ENCODE measurements at places on chromosomes 16 and 17. TPM values are rescaled to one million over a fixed set of nuclear protein-coding genes. Genes with fewer than 3 reads are reported as not detected.
A peak's percentile ranks its signal among the peaks of the same experiment; 100 is the strongest.

DNA sequence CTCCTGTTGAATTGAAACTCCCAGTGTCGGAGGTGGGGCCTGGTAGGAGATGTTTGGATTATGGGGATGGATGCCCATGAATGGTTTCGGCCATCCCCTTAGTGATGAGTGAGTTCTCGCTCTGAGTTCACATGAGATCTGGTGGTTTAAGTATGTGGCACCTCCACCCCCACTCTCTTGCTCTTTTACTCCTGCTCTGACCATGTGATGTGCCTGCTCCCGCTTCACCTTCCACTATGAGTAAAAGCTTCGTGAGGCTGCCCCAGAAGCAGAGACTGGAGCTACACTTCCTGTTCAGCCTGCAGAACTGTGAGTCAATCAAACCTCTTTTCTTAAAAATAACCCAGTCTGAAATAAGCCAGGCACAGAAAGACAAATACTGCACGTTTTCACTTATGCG, 512.4 kb downstream of the HS3ST4 start:
- no peaks in the 10 kb centered on the region for H3K36me3 ChIP-seq
- H3K4me3 ChIP-seq: no peak overlapping the region
- H3K4me1 ChIP-seq: no peaks in the 10 kb centered on the region
- no peaks in the 10 kb centered on the region for H3K27me3 ChIP-seq

TMEM98 gene
- 68.8 TPM for total RNA-seq

NME3 gene
- total RNA-seq: 62.9 TPM

DNA sequence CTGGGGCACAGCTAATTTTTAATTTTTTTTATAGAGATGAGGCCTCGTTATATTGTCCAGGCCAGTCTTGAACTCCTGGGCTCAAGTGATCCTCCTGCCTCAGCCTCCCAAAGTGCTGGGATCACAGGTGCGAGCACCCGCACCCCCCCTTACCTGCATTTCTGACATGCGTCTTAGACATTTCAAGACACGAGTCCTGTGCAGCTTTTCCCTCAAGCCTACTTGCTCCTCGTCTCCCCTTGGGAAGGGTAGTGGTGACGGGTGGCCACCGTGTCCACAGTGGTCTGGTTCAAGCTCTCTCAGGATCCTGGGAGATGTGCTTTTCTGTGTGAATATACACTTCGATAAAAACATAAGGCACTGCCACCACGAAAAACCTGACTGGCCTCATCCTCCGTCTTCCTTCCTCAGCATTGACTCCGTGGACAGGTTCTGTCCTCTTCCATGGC, 9.6 kb downstream of the CANT1 start:
- no peaks in the 10 kb centered on the region for H3K27me3 ChIP-seq
- DNase-seq: no peak
- H3K36me3 ChIP-seq: peaks cover 8% of the 10 kb centered on the region
- no peak overlapping the region for H3K27ac ChIP-seq
- H3K4me3 ChIP-seq: no peak overlapping the region
- no peaks in the 10 kb centered on the region for H3K4me1 ChIP-seq

GRCh38 chr17:41446806-41447205, 6.0 kb upstream of the KRT38 start:
- H3K36me3 ChIP-seq: peaks cover 3% of the 10 kb centered on the region
- no peak overlapping the region for H3K4me3 ChIP-seq
- H3K4me1 ChIP-seq: peaks cover 4% of the 10 kb centered on the region
- H3K27me3 ChIP-seq: peaks cover 18% of the 10 kb centered on the region
- H3K27ac ChIP-seq: no peak overlapping the region
- DNase-seq: no peak

- no peak overlapping the region for H3K27ac ChIP-seq
- H3K27me3 ChIP-seq: peaks cover 57% of the 10 kb centered on the region
- no peak overlapping the region for H3K4me3 ChIP-seq
- no peaks in the 10 kb centered on the region for H3K36me3 ChIP-seq
- DNase-seq: no peak
- peaks cover 24% of the 10 kb centered on the region for H3K4me1 ChIP-seq
Measured at GRCh38 chr17:32264823-32265191, 825 bp upstream of the RHBDL3 start.

DNA sequence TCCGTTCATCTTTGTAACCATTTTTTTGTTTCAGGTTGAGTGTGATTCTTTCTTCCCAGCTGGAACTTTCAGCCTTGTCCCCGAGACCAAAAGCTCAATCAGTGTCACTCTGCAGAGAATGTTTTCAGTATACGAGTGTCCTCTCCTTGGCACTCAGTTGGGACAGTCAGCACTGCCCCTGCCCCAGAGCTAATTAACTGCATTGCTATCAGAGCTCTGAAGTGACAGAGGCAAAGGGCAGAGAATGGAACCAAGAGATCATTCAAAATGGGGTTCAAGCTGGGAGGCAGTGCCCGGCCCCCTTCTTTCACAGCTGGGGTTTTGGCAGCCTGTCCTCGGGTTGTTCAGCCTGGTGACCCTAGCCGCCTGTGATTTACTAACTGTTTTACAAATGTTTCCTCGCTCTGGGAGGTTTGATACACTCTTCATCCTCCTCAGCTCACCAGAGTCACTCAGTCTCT, 195.9 kb upstream of the TBX2 start:
- no peaks in the 10 kb centered on the region for H3K27me3 ChIP-seq
- no peak overlapping the region for H3K4me3 ChIP-seq
- DNase-seq: no peak
- no peaks in the 10 kb centered on the region for H3K36me3 ChIP-seq
- H3K27ac ChIP-seq: peak overlapping the region; percentile 45

- no peak for DNase-seq
- H3K4me3 ChIP-seq: no peak overlapping the region
- no peaks in the 10 kb centered on the region for H3K27me3 ChIP-seq
- H3K27ac ChIP-seq: peak overlapping the region; percentile 77
Measured at GRCh38 chr17:38917259-38917658, 8.2 kb upstream of the LASP1NB start.

PIMREG gene
- 7.4 TPM for total RNA-seq

MYH8 gene
- total RNA-seq: not detected

- DNase-seq: no peak
- no peaks in the 10 kb centered on the region for H3K27me3 ChIP-seq
- no peaks in the 10 kb centered on the region for H3K36me3 ChIP-seq
- no peak overlapping the region for H3K4me3 ChIP-seq
Measured at GRCh38 chr16:12239226-12239625, 262.7 kb downstream of the SNX29 start.

CRHR1 gene
- total RNA-seq: not detected

DNASE1L2 gene
- total RNA-seq: 1.2 TPM

- H3K4me1 ChIP-seq: peaks cover 5% of the 10 kb centered on the region
- H3K27ac ChIP-seq: no peak overlapping the region
- H3K4me3 ChIP-seq: no peak overlapping the region
- H3K27me3 ChIP-seq: no peaks in the 10 kb centered on the region
Measured at GRCh38 chr17:72471296-72471695, 350.5 kb downstream of the SOX9 start.

KRT12 gene
- not detected for total RNA-seq

SNAI3 gene
- not detected for total RNA-seq

DNA sequence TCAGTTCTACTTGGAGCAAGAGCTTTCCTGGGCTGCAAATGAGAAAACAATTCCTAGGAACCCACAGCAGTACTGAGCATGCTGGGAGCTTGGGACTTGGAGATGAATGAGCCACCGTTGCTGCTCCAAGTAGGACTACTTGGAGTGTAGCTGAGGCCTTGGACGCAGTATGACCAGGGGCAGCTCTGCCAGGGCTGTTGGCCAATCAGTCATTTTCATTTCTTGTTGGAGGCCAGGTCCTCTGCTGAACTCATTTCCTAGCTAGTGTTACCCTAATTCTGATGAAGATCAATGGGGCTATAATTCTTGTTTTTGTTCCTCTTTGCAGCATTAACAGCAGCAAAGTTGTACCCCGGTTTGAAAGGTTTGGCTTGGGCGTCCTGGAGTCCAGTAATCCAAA, 8.0 kb upstream of the LGALS9 start:
- no peak overlapping the region for H3K4me3 ChIP-seq
- H3K4me1 ChIP-seq: no peaks in the 10 kb centered on the region
- H3K27ac ChIP-seq: no peak overlapping the region
- no peak for DNase-seq

SDR42E1 gene
- not detected for total RNA-seq

ARHGDIG gene
- total RNA-seq: 3.7 TPM

- no peaks in the 10 kb centered on the region for H3K27me3 ChIP-seq
- no peak for DNase-seq
- no peak overlapping the region for H3K4me3 ChIP-seq
- H3K4me1 ChIP-seq: no peaks in the 10 kb centered on the region
- no peak overlapping the region for H3K27ac ChIP-seq
- no peaks in the 10 kb centered on the region for H3K36me3 ChIP-seq
Measured at GRCh38 chr17:71849783-71850768, 270.7 kb upstream of the SOX9 start.

DNA sequence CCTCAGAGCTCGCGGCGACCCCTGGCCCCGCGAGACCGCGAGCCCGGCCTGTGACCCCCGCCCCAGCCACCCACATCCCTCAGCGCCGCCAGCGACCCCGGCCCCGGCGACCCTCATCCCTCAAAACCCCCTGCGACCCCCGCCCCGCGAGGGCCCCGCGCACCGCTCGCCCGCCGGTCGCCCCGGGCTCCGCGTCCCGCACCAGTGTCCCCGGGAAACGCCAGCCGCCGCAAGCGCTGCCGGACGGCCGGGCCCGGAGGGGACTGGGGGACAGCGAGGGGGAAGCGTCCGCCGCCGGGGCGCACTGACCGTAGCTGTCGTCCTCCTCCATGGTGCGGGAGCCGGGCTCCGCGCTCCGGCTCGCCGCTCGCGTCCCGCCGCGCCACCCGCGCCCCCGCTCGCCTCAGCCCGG, at the start of gene CYTH1:
Gene CYTH1 (minus strand): TSS at position 381 of the 412 bp plus-strand sequence. CDS start 50 bp downstream, at position 331.
- H3K36me3 ChIP-seq: no peaks in the 10 kb centered on the region
- peaks cover 24% of the 10 kb centered on the region for H3K4me1 ChIP-seq
- peak within 1 kb of the TSS; percentile 81 for H3K4me3 ChIP-seq
- DNase-seq: no peak
- no peaks in the 10 kb centered on the region for H3K27me3 ChIP-seq

- no peak overlapping the region for H3K4me3 ChIP-seq
- no peak for DNase-seq
- H3K36me3 ChIP-seq: no peaks in the 10 kb centered on the region
Measured at GRCh38 chr17:38338053-38338452, 5.7 kb downstream of the GPR179 start.

DNA sequence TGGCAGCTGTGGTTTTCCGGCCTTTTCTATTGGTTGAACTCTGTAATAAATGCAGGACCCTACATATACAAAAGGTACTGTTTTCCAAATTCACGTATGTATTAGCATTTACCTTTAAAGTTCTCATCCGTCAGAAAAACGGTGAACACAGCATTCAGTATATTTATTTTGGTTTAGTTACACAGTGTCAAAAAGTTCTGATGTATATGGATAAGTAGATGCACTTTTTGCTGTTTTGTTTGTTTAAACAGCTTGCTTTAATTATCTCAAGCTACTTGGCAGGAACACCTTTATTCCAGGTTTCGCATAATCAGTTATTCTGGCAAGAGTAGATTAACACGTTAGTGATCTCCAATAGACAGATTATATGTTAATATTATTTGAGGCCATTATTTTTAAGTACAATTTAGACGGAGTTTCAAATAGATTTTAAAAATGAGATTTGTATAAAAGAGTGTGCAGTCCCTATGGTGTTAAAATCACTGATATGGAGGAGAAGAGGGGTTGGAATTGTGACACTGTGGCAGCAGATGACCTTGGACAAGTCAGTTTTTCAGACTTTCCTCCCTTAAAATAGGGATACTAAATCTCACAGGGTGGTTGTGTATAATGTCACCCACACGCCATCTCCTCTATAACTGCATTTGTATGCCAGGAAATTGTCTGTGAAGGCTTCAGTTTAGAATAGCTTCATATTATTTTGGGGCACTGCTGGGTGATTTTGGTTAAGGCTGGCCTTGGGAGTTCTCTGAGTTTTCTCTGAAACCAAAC, 2.1 kb downstream of the HERPUD1 start:
- H3K4me1 ChIP-seq: peaks cover 57% of the 10 kb centered on the region
- H3K4me3 ChIP-seq: peak overlapping the region; percentile 97
- H3K27ac ChIP-seq: peak overlapping the region; percentile 99

PRR11 gene
- 7.6 TPM for total RNA-seq

SLC6A2 gene
- total RNA-seq: not detected

GRCh38 chr16:49799172-49799571, 56.7 kb downstream of the ZNF423 start:
- no peak for DNase-seq
- peaks cover 2% of the 10 kb centered on the region for H3K27me3 ChIP-seq
- no peaks in the 10 kb centered on the region for H3K36me3 ChIP-seq
- no peak overlapping the region for H3K27ac ChIP-seq
- H3K4me1 ChIP-seq: peaks cover 8% of the 10 kb centered on the region

DNA sequence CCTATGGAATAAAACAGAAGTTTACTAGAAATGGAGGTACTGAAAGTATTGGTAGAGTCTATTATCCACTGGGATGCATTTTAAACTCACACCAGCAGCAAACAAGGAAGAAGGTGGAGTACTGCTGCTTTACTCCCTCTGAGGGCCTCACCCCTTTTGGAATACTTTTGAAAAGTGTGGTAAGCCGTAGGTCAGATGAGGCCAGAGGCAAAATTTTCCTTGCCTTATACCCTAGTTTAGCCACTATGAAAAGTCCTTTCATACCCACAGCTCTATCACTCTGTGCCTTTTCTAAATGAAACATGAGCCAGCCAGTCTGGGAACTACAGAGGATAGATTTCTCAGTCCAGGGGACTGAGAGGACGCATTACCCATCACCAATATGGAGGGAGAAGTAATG, 14.0 kb downstream of the GDE1 start:
- DNase-seq: no peak
- H3K27ac ChIP-seq: no peak overlapping the region
- H3K4me1 ChIP-seq: peaks cover 12% of the 10 kb centered on the region

GRCh38 chr16:27624154-27625049, 74.5 kb downstream of the KATNIP start:
- no peak overlapping the region for H3K4me3 ChIP-seq
- no peaks in the 10 kb centered on the region for H3K27me3 ChIP-seq
- DNase-seq: no peak

GRCh38 chr17:67435122-67435521, 58.0 kb downstream of the PITPNC1 start:
- H3K4me3 ChIP-seq: no peak overlapping the region
- H3K4me1 ChIP-seq: peaks cover 7% of the 10 kb centered on the region

KRTAP9-2 gene
- not detected for total RNA-seq

CYBA gene
- total RNA-seq: 51.7 TPM

TNS4 gene
- total RNA-seq: 0.39 TPM

DNA sequence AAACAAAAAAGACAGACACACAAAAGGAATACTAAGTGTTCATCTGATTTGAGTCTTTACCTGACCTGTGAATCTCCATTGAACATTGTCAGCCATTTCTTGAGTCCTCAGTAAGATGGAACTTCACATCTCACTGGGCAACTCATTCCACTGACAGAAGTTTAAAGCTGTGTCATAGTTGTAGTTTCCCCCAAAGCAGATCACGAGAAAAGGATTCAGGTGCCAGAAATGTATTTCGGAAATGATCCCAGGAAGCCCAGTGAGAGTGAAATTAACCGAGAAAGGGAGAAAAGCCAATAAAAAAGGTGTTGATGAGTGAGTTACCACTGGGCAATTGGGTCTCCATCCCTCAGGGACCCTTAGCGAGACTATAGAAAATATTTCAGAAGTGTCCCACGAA, 6.5 kb downstream of the CHD9 start:
- H3K4me3 ChIP-seq: no peak overlapping the region
- peaks cover 4% of the 10 kb centered on the region for H3K36me3 ChIP-seq
- H3K4me1 ChIP-seq: peaks cover 45% of the 10 kb centered on the region
- no peaks in the 10 kb centered on the region for H3K27me3 ChIP-seq
- no peak for DNase-seq

- H3K4me3 ChIP-seq: no peak overlapping the region
- H3K4me1 ChIP-seq: peaks cover 11% of the 10 kb centered on the region
- DNase-seq: no peak
- no peaks in the 10 kb centered on the region for H3K27me3 ChIP-seq
- no peaks in the 10 kb centered on the region for H3K36me3 ChIP-seq
Measured at GRCh38 chr16:52785653-52786052, 238.7 kb upstream of the TOX3 start.

All from chondrocyte (in vitro differentiated cells).